Stimulated activated CD8-positive, alpha-beta memory T cell treated with anti-CD3 and anti-CD28 coated beads, Interleukin-7, amount 100 ng/mL, for 1 hour (primary cell): ENCODE measurements at places on chromosomes 2 and 18.

DNA sequence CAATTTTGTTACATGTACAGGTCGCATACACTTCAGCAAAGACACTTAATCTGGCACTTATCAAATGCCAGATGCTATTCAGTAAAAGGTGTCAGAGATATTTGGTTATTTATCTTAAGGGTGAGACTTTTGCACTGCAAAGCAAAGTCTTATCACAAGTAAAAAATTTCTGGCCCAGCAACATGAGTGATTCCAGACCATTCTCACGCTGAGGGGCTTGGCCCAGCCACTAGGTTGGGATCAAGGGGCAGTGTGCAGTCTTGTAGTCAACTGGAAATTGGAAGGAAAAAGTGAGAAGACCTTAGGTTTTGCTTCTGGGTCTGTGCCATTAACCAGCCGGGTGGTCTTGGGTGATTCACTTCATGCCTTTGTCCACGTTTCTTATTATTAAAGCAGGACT, 181.6 kb downstream of the RNF144A start:
- no peak for DNase-seq

DNA sequence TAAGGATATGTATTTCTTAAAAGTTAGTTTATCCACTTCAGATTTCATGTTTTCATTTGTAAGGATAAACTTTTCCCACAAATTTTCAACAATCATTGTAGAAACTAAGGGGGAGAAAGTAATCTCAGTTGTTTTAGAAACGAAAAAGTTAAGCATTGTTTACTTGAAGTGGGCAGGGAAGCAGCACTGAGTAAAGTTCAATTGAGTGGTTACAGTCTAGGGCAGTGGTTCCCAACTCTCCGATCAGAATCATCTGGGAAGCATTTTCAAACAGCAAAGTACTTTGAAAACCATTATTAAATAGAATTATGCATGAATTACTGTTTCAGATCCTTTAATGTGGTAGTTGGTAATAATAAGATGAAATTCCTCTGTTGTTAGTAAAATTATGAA, 12.5 kb downstream of the MRPL35 start:
- DNase-seq, result no peak

DNA sequence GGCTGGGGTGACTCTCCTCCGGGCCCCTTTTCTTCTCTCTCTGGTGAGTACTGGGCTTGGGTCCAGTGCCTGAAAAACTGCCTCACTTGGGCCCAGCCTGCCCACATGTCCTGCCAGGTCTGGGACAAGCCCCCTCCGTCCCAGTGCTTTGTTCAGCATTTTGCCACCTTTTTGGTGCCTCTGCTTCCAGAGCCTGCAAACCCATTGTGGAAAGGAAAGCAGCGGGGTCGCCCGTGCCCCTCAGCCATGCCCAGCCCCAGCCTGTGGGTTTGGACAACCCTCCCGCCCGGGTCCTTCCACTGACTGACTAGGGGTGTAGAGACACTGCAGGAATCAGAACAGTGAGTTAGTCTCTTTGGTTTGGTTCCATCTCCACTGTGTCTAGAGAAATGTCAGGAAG, 140.7 kb upstream of the ALKAL2 start:
- no peak for DNase-seq

DNA sequence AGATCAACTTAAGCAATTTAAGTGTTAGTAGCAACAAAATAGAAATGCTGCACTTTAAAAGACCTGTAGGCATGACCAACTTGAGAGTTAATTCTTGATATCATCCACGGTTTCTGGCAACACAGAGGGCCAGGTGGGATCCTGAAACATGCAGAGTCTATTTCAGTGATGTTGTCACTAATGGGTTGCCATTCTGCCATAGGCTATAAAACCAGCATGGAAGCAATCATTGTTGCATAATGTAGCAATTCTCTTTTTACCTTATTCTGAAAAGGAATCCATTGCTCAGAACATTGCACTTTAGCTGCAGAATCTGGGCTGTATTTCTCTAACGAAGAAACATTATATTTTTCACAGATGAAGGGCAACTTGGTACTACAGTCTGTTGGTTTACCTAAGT, 53.9 kb upstream of the CD302 start:
- DNase-seq, result no peak

GRCh38 chr2:238644095-238645081, 203.5 kb upstream of the TWIST2 start:
- no peak for DNase-seq

GRCh38 chr2:28219138-28219537, 173.5 kb upstream of the FOSL2 start:
- DNase-seq, result no peak

GRCh38 chr2:16624436-16624780, 41.2 kb downstream of the CYRIA start:
- DNase-seq, result no peak
